ENCODE measurements at places on chromosomes 7 and 10.

GRCh38 chr10:128242641-128243040 lies 116.4 kb upstream of the MKI67 start:
- no peak for DNase-seq

GRCh38 chr7:105876964-105877601 lies 684 bp upstream of the ATXN7L1 start:
- DNase-seq = no peak

DNA sequence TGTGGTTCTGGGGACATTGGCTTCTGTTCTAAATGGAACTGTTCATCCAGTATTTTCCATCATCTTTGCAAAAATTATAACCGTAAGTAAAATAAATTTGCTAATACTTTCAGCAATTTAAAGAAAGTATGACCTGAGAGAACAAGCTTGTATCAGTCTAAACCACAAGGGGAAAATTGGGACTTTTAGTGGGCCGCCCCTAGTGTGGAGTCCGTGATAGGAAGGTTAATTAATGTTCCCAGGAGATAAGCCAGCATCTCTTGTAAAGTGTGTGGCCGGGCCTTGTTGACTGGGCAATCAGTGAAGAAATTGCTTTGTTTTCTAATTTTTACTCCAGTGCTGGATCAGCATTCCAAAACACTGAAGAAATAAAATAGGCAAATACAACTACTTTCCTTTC lies 83.0 kb downstream of the ABCB5 start:
- DNase-seq = no peak

DNA sequence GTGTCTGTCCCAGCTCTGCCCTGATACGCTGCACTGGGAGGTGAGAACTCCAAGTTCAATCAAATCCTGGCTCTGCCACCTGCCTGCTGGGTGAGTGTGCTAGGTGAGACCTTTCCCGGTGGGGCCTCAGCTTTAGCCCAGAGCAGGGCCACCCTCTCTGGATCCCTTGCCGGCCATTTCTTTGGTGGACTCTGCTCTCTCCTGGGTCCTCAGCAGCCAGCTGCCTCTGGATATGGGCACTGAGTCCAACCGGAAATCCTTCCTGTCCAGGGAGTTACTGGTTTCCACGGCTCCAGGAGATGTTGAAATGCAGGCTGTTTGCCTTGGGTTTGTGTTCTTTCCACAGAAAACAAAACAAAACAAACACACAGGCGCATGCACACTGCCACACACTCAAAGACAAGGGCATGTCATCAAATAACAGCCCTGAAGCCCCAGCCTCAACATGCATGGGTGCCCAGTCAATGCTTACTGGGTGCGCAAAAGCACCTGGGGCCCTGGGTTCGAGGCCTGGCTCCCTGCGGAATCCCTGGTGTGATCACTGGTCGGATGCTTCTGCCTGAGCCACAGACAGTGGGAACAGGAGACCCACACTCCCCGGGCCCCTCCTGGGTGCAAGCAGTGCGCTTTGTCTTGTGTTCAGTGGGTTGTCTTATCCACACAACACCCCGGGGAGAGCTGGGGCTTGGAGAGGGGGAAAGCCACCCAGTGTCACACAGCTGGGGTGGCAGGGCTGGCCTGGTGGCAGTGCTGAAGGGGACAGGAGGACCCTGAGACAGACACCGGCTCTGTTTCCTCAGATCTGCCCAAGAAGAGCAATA lies 33.1 kb downstream of the PPIF start:
- DNase-seq = no peak

DNA sequence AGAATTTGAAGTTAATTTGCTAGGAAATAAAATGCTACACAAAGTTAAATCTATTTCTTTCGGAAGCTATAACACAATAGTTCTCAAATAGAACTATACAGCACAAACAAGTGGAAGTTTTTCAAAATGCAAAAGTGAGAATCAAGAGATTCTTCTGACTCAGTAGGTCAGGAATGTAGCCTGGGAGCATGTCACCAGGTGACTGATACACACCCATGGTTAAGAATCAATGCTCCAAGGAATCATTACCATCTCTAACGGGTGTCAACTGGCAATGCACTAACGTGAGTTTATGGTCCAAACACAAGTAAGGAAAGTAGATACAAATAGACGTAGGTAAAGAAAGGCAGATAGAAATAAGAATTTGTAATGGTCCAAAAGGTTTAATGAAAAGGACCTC lies 170.5 kb downstream of the SRPK2 start:
- no peak for DNase-seq
